ENCODE measurements at places on chromosomes 11 and 22.

DNA sequence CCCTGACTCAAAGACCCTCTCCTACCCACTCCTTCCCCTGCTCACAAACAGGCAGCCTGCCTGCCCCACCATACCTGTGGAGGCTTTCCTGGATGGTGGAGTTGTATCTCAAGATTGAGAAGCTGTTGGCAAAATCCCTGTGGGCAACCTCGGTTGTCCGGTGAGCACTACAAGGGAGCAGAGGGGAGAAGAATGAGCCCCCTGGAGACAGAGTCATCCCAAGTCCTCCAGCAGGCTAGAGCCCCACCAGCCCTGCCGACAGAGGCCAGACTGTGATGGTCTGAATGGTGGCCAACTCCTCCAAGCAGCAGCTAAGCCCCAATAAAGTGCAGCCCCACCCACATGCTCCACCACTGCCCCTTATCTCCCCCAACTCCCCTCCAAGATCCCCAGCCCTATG lies 17.5 kb downstream of the TMPRSS13 start:
- DNase-seq: no peak

DNA sequence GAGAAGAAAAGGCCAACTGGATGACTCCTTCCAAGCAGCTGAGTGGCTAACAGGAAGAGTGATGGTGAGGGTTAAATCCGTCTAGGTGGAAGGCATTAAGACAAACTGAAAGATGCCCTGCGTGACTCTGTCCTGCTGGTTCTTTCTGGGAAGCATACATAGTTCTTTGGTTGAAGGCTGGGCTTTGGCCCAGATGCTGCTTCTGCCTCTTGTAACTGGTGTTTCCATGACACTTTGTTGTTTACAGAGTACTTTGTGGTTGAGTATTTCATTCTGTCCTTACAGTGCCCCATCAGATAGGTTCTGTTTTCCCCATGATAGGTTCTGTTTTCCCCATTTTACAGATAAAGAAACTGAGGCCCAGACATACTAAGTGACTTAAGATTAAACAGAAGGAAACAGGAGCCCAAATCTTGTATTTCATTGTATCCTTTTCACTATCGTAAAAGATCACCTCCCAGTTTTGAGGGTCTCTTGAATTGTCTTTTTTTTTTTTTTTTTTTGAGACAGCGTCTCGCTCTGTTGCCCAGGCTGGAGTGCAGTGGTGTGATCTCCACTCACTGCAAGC lies 124.3 kb upstream of the RASSF10 start:
- no peak for DNase-seq

GRCh38 chr11:131491503-131491902 lies 121.1 kb downstream of the NTM start:
- no peak for DNase-seq

GRCh38 chr22:44293876-44294275 lies 18.9 kb downstream of the SHISAL1 start:
- DNase-seq: no peak

GRCh38 chr11:33645686-33646085 lies 54.9 kb downstream of the C11orf91 start:
- no peak for DNase-seq

DNA sequence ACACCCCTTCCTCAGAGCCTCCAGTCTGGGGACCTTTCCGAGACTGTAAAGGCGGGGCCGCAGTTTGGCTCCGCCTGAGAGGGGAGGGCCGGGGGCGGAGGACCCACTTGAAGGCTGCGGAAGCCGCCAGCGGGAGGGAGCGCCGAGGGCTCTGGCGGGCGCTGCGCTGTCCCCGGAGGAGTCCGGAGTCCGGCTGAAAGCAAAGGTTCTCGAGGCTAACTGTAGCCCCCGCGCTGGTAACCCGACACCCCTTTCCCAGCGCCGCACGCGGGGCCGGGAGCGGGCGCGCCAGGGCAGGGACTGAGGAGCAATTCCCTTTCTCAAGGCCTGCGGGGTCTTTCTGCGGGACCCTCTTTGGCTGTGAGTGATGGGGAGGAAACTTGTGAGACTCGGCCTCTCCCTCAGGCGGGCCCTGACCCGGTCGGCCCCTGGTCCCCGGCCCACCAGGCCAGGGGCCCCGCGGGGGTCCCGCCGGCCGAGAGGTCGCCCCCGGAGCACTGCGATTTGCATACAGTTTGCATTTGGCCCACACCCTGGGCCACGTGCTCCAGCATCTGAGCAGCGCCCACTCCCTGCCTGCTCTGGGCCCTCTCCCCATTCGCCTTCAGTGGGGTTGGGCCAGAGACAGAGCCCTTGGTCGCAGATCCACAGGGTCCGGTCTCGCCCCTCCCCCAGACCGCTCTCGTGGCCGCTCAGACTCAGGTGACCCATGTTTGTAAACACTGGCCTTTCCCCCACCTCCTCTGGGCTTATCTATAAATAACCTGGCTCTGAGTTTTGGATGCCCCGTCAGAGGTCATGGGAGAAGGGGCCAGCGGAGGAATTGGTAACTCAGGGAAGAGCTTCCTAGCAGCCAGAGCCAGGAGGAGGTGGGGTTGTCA lies 519 bp upstream of the ART5 start:
- peak; percentile 86 for DNase-seq

GRCh38 chr11:3111919-3112690 lies 53.0 kb downstream of the OSBPL5 start:
- DNase-seq: no peak

DNA sequence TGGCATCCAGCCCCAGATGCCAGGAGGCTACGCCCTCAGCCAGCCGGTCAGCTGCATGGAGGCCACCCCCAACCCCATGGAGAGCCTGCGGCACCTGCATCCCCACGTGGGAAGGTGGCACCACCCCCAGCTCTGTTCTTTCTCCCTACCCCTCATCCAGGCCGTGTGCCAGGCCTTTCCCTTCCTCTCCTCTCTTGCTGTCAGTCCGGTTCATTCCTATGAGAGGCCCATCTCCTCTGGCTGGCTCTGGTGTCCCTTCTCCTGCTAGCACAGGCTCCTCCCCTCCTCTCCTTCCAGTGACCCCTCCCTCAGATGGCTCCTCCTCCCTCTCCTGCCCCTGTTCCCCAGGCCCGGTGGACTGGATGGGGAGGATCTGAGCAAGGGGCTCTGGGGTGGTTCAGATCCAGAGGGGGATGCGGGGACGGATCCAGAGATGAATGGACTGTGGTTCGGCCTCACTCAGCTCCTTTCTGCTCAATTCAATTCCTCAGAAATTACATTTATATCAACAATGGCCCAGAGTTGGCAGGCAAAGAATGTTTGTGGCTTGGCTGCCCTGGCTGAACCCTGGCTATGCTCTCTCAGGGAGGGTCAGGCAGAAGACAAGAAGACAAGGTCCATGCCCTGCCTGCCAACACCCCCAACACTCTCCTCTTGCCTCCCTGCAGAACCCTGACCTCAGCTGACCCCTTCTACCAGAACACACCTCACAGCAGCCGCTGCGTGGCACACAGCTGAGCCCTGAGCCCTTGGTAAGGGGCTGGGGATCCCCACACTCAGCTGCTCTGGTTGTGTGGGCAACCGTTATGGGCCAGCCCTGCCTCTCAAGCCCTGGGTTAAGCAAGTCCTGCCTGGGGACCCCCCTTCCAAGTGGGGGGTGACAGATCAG lies 18.5 kb upstream of the LRRC10B start:
- DNase-seq: no peak

DNA sequence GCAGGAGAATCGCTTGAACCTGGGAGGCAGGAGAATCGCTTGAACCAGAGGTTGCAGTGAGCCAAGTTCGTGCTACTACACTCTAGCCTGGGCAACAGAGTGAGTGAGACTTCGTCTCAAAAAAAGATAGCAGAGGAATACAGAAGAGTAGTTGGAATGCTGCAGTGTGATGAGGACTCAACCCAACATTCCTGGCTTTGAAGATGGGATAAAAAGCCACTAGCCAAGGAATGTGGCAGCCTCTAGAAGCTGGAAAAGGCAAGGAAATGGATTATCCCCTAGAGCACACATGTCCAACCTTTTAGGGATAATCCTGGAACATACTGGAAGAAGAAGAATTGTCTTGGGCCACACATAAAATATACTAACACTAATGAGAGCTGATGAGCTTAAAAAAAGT lies 13.9 kb downstream of the SLC25A17 start:
- DNase-seq: no peak

DNA sequence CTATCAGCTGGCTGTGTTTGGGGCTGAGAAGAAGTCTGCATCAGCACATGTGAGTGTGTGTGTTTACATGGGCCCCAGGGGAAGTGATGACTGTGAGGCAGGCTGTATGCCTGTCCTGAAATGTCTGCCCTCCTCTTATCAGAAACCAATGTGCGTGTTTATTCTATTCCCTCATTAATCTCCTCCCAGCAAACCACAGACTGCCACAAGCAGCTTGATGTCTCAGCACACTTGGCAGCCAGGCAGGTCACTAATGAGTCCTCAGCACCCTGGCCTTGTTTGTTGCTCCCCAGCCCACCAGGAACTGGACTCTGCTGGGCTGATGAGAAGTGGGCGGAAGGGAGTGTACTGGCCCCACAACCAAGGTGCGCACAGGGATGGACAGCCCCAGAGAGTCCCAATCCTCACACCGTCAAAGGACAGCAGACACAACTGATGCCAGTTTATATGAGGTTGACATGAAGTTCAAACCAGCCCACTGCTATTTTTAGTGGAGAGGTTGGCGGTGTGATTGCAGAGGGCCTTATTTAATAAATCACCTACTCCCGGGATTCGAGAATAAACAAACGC lies 225.8 kb downstream of the ETS1 start:
- DNase-seq: no peak

DNA sequence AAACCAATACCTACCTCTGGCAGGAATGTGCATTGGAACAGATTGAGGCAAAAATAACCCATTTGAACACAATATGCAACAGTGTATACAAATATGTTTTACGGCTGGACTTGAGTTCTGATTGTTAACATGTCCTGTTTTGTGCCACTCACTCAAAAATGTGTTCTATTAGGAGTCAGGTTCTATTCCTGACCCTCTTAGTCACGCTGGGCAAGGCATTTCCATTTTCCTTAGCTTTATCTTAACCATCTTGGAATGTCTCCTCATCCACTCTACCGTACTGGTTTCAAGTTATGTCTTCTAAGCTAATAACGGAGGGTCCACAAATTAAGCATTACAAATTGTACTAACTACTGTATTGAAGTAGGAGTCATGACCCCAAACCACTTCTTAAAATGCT lies 78.6 kb downstream of the MAML2 start:
- DNase-seq: no peak

DNA sequence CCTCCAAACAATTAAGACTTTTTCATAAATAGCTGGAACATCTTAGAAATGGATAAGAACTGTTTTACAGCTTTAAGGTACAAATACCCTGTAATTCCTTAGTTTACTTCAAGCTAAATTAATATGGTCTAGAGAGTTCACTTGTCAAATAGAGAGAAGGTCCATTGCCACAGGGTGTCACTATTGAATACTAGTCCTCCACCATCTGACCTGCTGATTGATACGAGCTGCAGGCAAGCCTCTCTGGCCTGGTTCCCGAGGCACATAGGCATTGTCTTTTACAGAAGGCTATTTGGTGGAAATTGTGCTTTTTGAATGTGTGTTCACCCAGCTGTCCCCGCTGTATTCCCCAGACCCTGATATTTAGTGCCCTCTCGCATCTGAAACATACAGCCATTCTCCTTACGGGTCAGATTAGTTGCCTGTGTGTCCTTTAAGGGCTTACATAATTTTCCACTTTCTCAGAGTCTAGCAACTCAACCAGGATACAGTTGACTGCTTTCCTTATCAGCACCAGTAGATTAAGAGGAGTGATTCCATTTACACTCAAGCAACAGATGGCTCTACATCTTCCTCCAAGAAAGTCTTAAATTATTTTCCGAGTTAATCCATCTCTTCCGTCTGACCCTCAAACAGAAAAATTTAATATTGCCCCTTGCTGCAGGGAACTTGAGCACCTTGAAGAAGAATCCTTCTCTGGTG lies 788.8 kb upstream of the FAT3 start:
- DNase-seq: no peak

GRCh38 chr22:39845529-39845928 lies 48.0 kb downstream of the ENTHD1 start:
- no peak for DNase-seq

GRCh38 chr11:68859123-68859522 lies 17.4 kb upstream of the CPT1A start:
- no peak for DNase-seq

- DNase-seq: peak; percentile 67
Observed at GRCh38 chr11:2797741-2798361, 87.7 kb downstream of the CDKN1C start.

- no peak for DNase-seq
Observed at GRCh38 chr11:17887779-17888178, 125.1 kb downstream of the SERGEF start.

DNA sequence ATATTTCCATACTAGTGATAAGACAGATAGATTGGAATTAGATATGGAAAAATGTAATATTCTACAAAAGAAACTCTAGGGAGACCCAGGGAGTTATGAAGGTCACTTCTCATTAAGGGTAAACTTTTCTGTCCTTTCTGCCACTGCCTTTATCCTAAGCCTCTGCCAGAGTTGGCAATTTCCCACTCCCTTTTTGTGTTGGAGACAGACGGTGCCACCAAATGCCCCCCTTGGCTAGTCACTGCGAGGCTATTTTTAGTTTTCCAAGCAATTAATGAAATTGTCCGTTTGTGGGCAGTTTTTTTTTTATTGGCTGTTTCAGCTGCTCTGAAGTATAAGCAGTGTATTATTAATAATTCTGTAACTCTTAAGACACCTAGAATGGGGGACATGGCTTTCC lies 67.6 kb upstream of the TENM4 start:
- no peak for DNase-seq

- DNase-seq: no peak
Observed at GRCh38 chr11:119472856-119473222, 49.9 kb upstream of the THY1 start.

GRCh38 chr11:31995525-31996094 lies 95.3 kb upstream of the RCN1 start:
- DNase-seq: no peak

DNA sequence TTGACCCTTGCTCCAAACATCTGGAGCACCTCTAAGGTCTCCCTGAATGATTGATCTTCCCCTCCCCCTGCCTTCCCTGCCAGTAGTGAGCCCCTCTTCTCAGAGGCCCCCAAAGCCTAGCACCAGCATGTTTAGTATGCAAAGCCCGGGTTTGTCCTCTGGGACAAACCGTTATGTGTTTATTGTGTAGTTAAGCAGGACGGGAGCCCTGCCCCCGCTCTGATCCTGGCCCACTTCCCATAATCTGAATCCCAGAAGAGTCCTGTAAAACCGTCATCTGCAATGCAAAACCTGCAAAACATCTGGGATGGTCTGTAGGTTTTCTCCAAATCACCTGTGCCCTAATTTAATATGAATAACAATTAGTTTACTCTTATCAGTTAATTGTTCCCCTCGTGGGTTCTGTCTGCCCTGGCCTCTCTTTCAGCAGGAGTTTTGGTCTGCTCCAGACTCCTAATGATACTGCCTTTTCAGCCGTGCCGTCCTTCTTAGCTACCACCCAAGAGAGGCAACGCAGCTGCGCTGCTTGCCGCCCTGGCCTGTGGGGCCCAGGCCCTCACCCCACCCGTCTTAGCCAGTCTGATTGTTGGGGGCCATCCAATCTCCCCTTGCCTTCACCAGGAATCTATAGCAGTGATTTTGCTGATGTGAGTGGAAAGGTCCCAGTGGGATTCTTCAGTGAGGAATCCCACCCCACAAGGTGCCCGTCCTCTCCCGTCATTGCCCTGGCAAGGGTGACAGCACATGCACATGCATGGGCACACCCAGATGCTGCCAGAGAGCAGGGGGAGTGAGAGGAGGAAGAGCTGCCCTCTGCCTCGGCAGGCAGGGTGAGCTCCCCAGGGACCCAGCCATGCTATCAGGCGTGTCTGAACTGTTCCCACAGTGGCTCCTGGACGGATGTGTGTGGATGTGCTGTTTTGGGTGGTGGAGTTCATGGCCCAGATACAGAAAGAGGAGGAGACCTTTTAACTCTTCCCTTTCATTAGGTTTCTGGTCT lies 3.0 kb upstream of the B3GAT1 start:
- DNase-seq: peak; percentile 76

Measured in spleen (tissue), 13 donors.